ENCODE measurements at places on chromosomes 2 and 18. TPM values are rescaled to one million over a fixed set of nuclear protein-coding genes. Genes with fewer than 3 reads are reported as not detected.

DNA sequence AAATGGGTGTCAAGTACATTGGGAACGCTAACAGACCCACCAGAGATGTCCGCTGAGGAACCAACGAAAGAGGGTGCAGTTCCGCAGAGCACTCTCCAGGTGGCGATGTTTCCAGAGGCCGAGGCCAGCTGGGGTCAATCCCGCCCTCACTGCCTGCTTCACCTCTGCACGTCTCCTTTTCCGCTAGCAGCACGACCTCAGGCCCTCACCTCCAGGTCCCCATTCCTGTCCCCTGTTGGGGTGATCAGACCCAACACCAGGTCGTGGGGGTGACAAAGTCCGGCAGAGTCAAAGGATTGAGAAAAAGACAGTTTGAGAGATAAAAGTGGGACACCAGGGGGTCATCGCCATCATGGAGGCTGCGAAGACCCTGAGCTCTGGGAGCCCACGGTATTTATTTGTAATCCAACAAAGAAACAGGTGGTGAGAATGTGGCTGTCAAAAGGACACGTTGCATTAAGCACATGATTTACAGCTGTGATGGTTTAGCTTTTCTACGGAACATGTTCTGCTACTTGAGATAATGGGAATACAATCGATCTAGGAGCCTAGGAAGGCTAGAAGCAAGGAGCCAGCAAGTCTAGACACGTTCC, 27.3 kb downstream of the ZAP70 start:
- no peak for DNase-seq

DNA sequence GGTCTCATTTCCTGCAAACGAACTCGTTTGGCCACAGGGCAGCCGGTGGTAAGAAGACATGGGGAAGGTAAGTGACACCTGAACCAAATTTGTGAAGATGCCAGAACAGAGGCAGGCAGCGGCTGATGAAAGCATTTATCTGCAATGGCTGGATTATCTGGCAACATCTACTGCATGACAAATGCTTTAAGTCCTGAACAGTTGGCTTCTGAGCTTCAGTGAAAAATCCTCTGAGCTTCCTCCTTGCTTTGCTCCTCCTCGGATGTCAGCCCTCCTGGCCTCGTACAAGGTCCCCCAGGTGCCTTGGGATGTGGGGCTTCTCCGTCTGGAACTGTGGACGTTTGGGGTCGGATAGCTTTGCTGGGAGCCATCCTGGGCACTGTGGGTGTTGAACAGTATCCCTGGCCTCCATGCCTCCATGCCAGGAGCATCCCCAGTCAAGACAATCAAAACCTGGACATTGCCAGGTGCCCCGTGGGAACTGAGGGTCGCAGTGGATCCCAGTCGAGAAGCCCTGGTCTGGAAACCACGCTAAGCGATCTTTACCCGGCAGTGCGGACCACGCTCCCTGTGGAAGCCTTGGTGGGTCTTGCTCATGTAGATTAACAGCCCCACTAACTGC, 49.3 kb downstream of the KCNG2 start:
- DNase-seq: no peak

- peak; percentile 81 for DNase-seq
Measured at GRCh38 chr18:48896875-48897511, 53.8 kb downstream of the SMAD7 start.

DNA sequence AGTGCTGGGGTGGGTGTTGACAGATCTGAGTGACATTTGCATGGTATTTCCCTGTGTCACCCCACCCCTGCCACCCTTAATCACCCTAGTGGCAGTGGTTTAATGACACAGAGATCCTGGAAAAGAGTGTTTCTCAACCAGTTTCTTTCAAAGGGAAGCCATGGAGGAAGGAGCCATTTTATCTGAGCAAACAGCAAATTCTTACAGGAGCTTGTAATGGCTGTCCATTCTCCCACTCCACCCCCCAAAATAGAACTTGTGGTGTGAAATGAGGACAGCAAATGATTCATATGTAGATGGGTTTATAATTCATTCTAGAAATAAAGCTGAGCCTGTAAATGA, 51.5 kb downstream of the CDC42EP3 start:
- no peak for DNase-seq

DNA sequence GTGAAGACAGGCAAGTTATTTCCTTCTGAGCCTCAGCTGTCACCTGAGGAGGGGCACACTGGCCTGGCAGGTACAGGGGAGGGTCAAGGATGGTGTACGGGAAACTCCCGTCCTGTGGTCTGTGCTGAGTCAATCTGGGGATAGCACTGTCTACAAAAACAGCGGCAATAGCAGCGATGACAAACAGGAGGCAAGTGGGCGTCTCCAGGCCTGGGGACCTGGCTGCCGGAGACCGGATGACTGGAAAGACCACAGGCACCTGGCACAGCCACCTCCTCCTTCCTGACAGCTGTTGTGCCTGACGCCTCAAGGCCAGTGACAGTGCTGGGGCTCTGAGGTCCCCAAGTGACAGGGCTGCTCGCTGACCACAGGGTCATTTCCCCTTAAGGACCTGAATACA, 202.1 kb upstream of the HS6ST1 start:
- DNase-seq: peak; percentile 40

DNA sequence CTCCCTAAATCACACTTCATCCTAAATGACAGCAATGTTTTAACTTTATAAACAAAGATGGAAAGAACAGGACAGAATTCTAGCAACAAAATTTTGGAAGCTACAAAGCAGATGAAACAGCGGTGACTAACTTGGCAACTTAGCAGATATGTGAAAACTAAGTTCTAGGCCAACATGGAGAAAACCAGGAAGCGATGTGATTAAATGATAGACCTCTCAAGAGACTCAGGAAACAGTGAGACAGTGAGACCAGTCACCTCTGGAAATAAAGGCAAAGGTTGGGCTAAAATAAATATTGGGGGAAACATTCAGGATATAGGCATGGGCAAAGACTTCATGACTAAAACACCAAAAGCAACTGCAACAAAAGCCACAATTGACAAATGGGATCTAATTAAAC, 24.4 kb upstream of the ZBTB7C start:
- DNase-seq: no peak

DNA sequence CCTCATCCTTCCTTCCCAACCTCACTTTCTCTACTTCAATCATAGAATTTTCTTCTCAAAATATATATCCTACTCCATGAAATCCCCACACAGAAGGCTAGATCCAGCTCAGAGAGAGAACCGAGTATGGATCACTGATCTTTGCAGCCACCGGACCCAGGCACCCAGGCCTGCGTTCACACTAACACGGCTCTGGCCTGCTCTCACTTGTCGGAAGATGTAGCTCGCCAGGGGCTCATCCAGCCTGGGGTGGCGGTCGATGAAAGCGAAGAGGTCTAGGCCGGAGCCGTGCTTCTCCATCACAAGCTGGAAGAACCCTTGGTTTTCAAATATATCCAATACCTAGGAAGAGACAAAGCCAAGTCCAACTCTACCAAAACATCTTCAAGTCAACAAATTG, 12.7 kb upstream of the MTERF4 start:
- no peak for DNase-seq

DNA sequence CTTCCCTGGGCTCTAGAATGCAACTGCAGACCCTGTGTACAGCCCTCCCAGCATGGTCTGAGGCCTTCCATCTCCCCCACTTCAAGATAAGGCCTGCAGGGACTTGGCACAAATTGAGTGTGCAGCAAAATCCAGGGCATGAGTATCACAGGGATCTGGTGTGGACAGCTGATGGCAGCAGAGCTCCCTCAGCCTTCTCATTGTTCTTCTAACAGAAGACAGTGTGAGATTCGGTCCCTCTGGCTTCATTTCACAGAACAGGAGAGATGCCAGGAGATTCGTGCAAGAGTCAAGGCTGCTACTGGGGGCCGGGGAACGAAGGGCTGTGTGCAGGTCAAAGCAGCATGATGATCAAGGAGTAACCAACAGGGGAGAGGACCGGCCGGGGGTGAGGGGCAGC, 85.8 kb downstream of the UXS1 start:
- DNase-seq: no peak

DNA sequence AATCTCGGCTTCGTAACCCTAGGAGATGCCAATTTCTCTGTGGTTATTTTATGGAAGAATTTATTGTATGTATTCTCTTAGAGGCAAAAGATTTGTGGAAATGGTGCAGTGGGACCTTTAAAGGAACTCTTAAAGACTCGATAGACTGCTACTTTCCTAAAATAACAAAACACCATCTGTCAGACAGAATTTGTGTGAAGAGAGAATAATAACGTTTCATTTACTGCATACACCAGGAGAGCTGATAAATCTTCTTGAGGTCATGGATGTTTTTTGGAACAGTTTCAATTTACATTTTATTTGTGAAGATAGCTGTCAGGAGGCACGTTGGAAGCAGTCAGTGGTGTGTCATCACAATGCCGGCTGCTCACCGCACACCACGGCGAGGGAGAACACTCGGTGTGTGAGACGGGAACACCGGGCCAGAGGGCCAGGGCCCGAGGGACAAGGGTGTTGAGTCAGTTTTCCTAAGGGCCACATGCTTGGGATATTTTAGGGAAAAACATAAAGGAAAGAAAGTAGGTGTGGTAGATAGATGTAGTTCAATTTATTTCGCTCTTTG, 1681.0 kb upstream of the DDX18 start:
- no peak for DNase-seq

GRCh38 chr2:58479535-58480140, 238.5 kb upstream of the FANCL start:
- no peak for DNase-seq

- DNase-seq: no peak
Measured at GRCh38 chr2:169736902-169737301, 3.3 kb downstream of the KLHL23 start.

GALNT3 gene
- total RNA-seq: 0.11 TPM

IHH gene
- not detected for total RNA-seq

TCF23 gene
- total RNA-seq: not detected

CREG2 gene
- not detected for total RNA-seq

NGEF gene
- total RNA-seq: 1.4 TPM

SERPINB3 gene
- total RNA-seq: not detected

GYPC gene
- 74.9 TPM for total RNA-seq

AMER3 gene
- total RNA-seq: not detected
